Activated CD4-positive, alpha-beta T cell treated with anti-CD3 and anti-CD28 coated beads, Interleukin-2, amount 50 U/mL, for 16 hours (primary cell): ENCODE measurements at places on chromosomes 12 and 14.

DNA sequence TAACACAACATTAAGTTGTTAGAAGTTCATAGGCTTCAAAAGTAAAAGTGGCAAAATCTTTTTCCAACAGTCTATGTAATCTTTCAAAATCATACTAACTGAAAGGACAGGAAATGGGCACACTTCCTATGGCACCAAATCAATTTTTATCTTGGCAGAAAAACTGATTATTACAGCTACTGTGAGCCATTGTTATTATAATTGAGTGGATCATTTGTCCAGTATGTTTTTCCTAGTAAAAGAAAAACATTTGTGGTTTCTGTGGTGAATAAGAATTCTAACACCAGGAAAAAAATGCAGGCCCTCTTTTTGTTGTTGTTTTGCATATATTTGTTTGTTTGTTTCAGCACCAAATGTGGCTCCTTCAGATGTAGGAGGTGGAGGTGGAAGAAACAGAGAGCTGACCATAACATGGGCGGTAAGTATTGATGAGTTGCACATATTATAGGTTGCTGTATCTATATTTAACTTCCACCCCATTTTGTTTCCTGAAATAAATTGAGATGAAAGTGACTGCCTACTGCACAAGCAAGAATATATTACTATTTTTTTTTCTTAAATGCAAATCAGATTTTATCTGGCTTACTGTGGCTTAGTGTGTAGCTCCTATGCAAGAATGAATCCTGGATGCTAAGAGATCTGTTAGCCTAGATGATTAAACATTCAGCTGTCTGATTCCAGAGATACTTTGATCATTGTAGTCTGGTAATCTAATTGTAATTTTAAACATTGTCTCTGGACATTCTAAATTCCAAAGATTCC lies 174.1 kb upstream of the PDZRN4 start:
- no peak for DNase-seq

GRCh38 chr12:82745807-82746206 lies 59.1 kb downstream of the TMTC2 start:
- no peak for DNase-seq

DNA sequence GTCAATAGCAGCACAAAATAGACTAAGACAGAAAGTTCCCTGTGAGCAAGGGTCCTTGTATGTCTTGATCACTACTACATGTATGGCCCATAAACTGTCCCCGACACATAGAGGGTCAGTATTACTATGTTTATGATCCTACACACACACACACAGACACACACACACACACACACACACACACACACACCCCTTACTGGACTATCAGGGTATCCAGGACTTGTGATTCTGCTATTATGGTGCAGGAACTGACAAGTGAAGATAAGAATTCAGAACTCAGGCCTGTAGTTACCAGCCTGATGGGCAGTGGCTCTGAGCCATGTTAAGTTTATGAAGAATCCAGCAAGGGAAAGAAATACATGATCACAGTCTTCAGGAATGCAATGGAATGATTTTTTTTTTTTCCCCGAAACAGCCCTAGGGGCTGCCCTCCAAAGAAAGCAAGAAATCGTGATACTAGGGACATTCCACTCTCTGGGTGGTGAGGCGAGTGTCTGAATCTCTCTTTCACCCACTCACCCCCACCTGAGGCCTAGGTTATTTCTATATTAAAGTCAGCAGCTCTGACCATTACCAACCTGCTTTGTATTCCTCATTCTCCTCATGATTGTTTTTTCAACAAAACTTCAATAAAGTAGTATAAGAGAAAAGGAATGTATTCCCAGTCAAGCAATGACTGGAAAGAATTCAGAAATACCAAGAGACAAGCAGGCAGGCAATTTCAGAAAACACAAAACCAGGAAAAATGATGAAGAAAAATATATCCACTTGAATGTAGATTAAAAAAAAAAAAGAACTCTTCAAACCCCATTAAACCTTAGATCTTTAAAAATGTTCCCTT lies 105.8 kb downstream of the AVPR1A start:
- DNase-seq, result no peak

GRCh38 chr12:110102255-110102654 lies 21.9 kb upstream of the IFT81 start:
- peak; percentile 52 for DNase-seq

GRCh38 chr12:77888611-77889010 lies 57.9 kb downstream of the NAV3 start:
- DNase-seq, result no peak

DNA sequence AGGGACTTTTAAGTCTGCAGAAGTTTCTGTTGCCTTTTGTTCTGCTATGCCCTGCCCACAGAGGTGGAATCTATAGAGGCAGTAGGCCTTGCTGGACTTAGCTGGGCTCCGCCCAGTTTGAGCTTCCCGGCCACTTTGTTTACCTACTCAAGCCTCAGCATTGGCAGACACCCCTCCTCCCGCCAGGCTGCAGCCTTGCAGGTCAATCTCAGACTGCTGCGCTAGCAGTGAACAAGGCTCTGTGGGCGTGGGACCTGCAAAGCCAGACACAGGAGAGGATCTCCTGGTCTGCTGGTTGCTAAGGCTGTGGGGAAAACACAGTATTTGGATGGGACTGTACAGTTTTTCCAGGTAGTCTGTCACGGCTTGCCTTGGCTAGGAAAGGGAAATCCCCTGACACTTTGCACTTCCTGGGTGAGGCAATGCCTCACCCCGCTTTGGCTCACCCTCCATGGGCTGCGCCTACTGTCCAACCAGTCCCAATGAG lies 43.7 kb downstream of the CCDC59 start:
- no peak for DNase-seq

DNA sequence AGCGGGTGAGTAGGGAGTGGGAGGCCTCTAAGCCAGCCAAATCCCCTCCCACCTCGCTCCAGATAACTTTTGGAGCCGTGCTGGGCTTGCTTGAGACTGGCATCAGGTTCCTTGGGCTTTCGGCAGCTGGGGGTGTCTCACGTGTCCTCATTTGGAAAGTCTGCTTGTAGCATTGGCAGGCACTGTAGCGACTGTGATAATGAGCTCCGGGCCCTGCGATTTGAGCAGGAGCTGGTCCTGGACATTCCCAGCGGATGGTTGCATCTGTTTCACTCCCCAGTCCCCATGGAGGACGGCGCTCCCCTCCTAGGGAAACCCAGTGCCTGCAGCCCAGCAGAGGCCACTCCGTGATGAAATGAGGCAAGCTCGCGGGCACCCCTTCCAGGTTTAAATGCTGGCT lies 49.4 kb downstream of the DGLUCY start:
- DNase-seq, result no peak

GRCh38 chr12:56530390-56531055 lies 8.9 kb downstream of the RBMS2 start:
- DNase-seq, result no peak

DNA sequence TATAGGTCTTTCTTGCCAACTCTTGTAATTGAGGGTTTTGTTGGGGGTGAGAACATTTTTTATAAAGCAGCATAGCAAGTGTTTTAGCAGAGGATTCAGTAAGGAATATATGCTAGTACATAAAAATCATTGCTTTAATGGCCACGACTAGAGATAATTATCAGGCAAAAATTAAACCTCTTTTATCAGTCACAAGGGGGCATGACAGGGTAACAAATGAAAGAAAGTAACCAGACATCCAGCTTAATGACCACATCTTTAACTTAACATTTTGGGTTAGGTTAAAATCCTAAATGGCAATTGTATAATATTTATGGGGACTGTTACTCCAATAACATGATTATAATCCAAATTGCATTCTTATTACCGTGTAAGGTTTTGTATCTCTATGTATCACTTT lies 119.6 kb downstream of the LRRIQ1 start:
- no peak for DNase-seq

DNA sequence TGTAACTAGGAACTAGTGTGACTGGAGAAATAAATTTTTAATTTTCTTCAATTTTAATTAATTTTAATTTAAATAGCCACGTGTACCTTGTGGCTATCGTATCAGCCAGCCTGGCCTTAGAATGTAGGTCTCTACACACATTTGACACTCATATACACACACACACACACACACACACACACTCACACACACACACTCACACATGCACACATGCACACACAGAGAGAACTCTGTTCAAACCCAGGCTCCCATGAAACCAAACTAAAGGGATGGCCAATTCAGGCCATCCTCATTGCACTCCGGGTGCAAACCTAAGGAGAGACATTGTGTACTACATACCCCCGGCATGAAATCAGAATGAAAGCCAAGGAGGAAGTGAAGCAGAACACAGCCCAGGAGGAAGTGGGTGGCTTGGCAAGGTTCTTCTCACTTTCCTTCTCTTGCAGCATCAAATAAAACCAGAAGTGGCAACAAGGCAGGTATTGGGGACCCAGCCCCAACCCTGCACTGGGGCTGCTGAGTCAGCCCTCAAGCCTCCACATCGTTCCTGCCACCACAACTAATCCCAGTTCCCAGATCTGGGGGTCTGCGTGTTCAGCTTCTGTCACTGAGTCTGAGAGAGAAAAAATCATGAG lies 26.2 kb upstream of the CHPT1 start:
- DNase-seq, result peak; percentile 52

GRCh38 chr12:20398686-20399085 lies 30.3 kb downstream of the PDE3A start:
- no peak for DNase-seq

- DNase-seq, result no peak
Measured at GRCh38 chr12:6641131-6641530, 5.4 kb upstream of the LPAR5 start.

GRCh38 chr12:49946497-49946896 lies 4.0 kb upstream of the AQP2 start:
- DNase-seq, result no peak

DNA sequence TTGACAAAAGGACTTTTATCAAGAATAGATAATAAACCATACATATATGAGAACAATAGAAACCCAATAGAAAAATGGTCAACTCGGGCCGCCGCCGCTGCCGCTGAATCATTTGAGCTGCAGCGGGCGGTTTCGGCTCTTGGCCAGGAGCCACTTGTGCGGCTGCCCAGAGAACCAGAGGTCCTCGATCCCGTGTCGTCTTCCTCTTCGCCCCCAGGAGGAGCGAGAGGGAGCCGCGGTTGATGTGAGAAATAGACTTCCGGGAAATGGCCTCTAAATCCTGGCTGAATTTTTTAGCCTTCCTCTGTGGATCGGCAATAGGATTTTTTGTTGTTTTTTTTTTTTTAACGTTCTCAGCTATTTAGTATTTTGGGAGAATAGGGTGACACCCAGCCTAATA lies 44.8 kb downstream of the CPSF6 start:
- DNase-seq, result peak; percentile 21

- no peak for DNase-seq
Measured at GRCh38 chr14:39372656-39373055, 59.6 kb downstream of the FBXO33 start.

- no peak for DNase-seq
Measured at GRCh38 chr12:89273525-89273924, 78.8 kb downstream of the DUSP6 start.
